ENCODE measurements at places on chromosomes 3 and 15.

DNA sequence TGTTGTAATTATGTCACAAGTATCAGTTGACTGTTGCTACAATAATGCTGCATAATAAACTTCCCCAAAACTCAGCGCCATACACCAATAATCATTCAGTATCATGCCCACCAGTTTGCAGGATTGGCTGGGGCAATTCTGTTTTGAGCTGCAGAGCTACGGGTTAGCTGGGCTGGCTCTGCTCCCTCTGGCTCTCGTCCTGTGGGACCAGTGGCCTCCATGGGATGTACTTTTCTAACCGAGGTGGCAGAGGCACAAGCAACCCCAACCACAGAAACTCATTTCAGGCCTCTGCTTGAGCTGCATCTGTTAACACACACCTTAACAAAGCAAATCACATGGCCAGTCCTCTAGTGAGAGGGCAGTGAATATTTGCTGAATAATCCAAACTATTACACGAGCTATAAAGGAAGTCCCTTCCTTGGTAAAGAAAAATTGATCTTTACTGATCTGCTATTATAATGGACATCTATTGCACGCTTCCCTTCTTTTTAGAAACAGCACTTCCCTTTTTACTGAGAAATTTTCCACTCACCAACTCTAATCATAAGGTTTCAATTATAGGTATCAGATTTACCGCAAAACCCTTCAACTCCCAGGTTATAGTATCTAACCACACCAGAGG lies 10.9 kb upstream of the BCL2A1 start:
- no peak for DNase-seq

GRCh38 chr3:36678216-36679013 lies 85.9 kb downstream of the DCLK3 start:
- DNase-seq: peak; percentile 13

DNA sequence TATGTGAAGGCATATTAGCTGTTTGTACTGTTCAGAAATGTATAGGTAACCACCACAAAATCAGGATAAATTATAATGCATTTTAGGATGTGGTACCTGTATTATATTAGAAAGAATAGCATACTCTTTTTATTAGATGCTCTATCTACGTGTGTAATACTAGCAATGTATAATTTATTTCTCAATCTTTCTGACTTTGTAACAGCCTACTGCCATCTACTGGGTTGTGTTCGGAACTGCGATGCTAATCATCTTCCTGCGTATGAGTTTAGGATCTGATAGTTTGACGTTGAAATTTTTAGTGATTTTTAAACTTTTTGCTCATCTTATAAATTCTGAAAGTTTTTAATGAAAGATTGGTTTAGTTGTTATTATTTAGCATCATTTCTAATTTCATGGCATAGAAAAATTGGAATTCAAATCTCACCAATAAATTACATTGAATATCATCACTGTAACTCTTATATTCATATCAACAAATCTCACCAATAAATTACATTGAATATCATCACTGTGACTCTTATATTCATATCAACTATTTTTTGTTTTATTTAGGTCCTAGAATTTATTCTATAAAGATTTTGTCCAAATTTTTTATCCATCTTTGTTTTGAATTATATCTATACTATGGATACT lies 322.7 kb upstream of the ZNF717 start:
- peak; percentile 31 for DNase-seq

GRCh38 chr3:107813026-107813425 lies 277.8 kb downstream of the CD47 start:
- DNase-seq: no peak

Data from LHCN-M2 (cell line).